ENCODE measurements at places on chromosomes 2 and 18. TPM values are rescaled to one million over a fixed set of nuclear protein-coding genes. Genes with fewer than 3 reads are reported as not detected.

Gene ANO7
- 0.81 TPM for total RNA-seq

Gene CENPA
- total RNA-seq, result 0.65 TPM

Gene TMEM37
- total RNA-seq, result 4.5 TPM

Gene C1GALT1C1L
- total RNA-seq, result 0.62 TPM

- DNase-seq, result no peak
These were observed 35.9 kb upstream of the SLC14A1 start for GRCh38 chr18:45688113-45688512.

- no peak for DNase-seq
These were observed 49.9 kb downstream of the CD8B2 start for GRCh38 chr2:106537047-106537446.

DNA sequence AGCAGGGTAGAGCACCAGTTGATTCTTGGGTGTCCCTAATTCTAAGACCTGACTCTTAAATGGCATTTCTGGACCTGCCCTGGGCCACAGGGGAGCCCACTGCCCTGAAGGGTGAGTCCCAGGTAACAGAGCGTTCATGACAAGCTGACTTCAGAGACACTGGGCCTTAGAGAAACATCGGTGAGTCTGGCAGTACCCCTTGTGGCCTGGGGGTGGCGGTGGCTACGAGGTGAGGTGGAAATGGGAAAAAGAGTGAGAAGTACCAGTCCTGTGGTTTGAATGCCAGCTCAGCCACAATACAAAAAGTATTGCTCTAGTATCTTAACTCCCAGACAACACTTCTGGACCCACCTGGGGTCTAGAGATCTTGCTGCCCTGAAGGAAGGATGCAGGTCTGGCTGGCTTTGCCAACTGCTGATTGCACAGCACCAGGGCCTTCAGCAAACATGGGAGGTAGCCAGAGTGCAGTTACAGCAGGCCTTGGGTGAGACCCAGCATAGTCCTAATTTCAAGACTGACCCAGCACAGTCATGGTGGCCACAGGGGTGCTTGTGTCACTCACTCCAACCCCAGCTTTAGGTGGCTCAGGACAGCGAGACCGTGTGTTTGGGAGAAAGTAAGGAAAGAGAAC, 44.5 kb downstream of the USP34 start:
- no peak for DNase-seq

Gene NEB
- 0.87 TPM for total RNA-seq

GRCh38 chr18:9629709-9630108, 15.3 kb upstream of the PPP4R1 start:
- DNase-seq, result no peak

DNA sequence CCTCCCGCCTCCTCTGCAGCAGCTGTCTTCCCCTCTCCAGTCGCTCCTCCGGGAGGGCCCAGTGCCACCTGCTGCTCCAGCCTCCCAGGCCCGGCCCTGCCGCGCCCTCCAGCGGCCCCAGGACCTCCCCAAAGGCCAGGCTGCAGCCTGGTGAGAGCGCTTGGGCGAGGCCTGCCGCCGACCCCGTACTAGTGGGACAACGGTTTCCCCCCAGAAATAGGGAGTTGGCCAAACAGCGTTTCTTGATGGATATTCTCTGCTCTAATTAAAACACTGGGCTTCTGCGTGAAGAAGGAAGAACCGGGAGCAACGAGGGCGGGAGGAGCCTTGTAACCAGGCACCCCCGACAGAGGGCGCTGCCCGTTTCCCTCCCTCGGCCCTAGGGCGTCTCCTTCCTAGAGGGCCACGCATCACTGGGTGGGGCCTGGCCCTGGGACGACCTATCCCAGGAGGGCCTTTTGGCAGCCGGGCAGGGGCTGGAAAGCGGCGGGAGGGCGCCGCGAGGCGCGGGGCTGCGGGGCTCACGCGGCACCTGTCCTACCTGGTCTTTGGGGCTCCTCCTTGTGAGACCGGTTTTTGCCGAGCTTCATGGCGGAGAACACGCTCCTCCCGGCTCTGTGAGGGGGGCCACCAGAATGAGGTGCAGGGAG, 25.4 kb upstream of the OTOF start:
- peak; percentile 85 for DNase-seq

Gene CAD
- 9.4 TPM for total RNA-seq

DNA sequence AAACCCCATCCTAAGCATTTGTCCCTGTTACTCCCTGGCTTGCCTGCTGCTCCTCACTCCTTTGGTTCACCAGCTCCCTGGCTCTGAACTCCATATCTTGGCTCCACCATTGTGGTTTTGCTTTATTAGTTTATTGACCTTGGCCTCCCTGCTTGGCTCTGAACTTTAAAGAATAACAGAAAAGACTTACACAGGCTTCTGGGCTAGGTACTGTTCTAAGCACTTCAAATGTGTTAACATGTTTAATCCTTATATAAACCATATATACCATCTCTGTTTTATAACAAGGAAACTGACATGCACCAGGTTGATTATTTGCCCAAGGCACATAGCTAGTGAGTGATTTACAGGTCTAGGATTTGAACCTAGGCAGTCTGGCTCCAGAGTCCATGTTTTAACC, 149.7 kb upstream of the CAPN13 start:
- no peak for DNase-seq

- no peak for DNase-seq
These were observed 9.0 kb downstream of the MBP start for GRCh38 chr18:77123320-77124231.

GRCh38 chr2:100767224-100767653, 52.7 kb upstream of the NPAS2 start:
- DNase-seq, result no peak

- no peak for DNase-seq
These were observed 39.4 kb downstream of the LYPD6B start for GRCh38 chr2:149077861-149078260.

DNA sequence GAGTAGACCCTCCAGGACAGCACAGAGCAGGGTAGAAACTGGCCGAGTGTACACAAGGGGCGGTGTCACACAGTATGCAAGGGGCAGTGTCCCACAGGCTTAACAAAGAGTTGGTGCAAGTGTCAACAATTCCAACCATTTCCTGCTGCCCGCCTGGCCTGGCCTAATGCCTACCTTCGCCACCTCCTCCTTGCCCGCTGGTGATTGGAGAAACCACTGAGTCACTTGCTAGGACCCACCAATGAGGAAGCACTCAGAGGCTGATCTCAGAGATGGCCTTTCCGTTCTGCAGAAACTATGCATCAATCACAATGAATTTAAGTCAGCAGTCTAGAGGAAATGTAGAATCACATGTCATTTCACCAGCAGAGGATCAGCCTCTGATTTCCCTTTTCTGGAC, 263.3 kb upstream of the PKDCC start:
- no peak for DNase-seq

DNA sequence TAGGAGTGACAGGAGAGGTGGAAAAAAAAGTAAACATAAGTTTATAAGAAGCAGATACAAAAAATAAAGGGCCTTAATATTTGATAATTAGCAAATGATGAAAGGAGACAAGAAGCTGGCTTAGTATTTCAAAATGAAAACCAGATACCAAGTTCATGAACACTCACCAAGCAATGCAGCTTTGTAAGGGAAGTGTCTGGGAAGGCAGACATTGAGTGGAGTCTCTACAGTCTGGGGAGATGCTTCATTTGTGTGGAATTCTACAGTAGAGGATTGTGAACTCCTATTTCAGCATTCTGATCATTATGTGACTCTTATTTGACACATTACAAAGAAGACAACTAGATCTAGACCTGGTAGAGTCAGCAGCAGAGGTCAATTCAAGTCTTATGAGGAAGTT, 1072.7 kb downstream of the DSC3 start:
- DNase-seq, result no peak

Gene PLCD4
- 0.43 TPM for total RNA-seq

DNA sequence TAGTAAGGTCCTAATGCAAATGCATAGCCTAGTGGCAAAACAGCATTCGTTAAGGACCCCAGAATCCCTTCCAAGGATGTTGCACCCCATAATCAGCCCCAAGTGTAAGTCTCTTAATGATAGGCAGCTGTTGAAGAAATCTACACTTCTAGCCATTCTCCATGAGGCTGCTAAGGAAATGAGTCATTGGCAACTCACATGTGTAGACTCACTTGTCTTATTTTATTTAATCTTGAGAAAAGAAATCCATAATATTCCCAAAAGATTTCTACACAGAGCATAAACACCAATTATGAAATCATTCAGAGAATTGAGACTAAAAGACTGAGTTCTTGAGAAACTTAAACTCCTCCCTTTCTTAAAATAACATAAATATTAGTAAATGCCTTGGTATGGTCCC, 52.4 kb downstream of the AKAIN1 start:
- DNase-seq, result no peak

GRCh38 chr2:180829261-180829660, 151.1 kb upstream of the UBE2E3 start:
- DNase-seq, result no peak

DNA sequence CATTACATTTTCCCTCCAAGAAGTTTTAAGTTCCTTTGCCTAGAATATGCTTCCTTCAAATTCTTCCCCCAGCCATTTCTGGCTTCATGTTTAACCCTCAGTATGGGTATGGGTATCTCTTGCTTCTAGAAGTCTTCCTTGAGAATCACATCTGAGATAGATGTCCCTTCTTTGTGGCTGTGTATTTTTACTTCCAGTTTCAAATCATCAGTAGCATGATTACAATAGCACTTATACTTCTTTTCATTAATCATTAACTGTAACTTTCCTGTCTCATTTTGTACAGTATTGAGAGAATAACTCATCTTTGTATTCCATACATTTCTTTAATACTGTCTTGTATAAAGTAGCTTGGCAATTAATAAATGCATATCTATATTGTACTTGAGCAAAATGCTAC, 17.3 kb upstream of the PDE1A start:
- DNase-seq, result no peak

DNA sequence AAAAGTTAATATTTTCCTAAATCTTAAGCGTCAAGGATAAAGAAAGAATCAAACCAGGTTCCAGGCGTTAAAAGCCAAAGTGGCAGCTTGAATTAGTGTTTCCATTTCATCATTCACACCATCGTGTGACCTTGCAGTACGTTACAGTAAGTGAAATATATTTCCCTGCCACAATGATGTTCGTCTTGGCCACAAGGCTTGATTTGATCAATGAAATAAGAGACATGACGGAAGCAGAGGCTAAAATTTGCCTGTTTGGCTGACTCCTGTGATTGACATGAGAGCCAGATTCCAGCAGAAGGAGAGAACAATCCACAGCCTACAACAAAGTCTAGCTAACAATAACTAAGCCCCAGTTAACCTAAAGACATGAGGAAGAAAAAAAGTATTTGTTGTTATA, 62.0 kb downstream of the ASXL2 start:
- no peak for DNase-seq

GRCh38 chr2:143378996-143379395, 249.8 kb downstream of the ARHGAP15 start:
- DNase-seq, result no peak

GRCh38 chr18:4438938-4439337, 16.2 kb downstream of the DLGAP1 start:
- DNase-seq, result no peak

- DNase-seq, result peak; percentile 73
These were observed 20.4 kb downstream of the MBP start for GRCh38 chr18:77111951-77112746.

DNA sequence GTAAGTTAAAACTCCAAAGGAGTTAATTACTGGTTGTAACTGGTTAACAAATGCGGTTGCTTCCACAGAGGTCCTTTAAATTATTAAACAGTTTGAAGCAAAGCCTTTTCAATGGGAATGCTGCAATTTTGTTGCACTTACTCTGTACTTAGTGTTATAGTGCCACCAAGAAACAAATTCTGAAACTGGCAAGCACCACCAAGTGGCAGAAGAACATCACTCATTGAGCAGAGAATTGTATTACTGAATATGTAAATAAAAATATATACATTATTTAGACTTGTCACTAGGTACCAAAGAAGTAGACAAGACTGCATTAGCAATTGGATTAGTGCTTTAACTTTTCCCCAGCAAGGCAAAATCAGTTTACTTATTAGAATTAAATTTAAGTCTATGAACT, 2.6 kb upstream of the TMEFF2 start:
- DNase-seq, result no peak

DNA sequence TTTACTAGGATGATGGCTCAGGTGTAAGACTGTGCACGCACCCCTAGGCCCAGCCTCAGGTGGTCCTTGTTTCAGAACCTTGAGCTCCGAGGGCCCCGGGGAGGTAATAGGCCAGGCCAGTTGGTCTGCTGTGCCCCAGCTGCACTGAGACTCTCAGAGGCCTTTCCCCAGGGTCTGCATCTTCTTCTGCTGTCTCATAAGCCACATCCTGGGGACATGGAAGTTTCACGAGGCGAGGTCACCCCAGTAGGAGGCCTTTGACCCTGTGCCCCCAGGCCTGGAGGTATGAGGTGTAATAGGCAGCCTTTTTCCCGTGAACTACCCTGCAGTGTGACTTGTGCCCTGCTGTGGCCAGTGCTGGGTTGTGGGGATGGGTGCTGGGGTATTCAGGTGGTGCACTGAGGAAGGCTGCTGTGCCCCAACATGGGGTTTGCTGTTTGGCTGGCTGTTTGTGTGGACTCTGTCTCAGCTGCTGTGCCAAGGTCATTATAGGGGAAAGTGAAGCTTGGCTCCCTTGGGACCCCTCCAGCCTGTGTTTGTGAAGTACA, 6.9 kb downstream of the OXER1 start:
- DNase-seq, result no peak

- no peak for DNase-seq
These were observed 37.5 kb upstream of the PGAP1 start for GRCh38 chr2:196963961-196964360.

Gene ALKAL2
- 0.62 TPM for total RNA-seq

Gene GRB14
- total RNA-seq, result 22.1 TPM

DNA sequence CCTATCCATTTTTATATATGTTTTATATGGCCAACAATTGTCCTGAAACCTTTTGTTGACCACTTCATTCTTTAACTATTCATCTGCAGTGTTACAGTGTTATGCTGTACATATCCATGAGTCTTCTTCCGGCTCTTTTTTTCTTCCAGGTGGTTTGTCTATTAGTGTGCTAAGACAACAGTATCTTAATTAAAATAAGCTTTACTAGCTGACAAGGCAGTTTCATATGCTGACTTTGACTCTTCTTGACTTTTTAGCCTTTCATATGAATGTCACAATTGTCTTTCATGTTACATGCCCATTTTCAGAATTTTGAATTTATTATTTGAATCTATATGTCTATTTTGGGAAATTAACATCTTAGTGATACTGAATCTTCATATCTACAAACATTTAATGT, 1249.0 kb downstream of the DPP10 start:
- no peak for DNase-seq

GRCh38 chr2:72716601-72717000, 109.2 kb downstream of the EXOC6B start:
- no peak for DNase-seq

Gene DUSP11
- total RNA-seq, result 10.6 TPM

- no peak for DNase-seq
These were observed 263.9 kb upstream of the APCDD1 start for GRCh38 chr18:10190564-10190963.

Gene STAT4
- total RNA-seq, result 0.76 TPM

Gene ASB18
- total RNA-seq, result 4.6 TPM

Gene STARD6
- total RNA-seq, result not detected

Gene OR6B2
- not detected for total RNA-seq

GRCh38 chr2:197954328-197954727, 149.9 kb downstream of the PLCL1 start:
- no peak for DNase-seq

- DNase-seq, result no peak
These were observed 28.2 kb downstream of the SFXN5 start for GRCh38 chr2:73043276-73043675.

GRCh38 chr2:218011653-218012040, 8.9 kb upstream of the TNS1 start:
- peak; percentile 1 for DNase-seq

Measured in Right ventricle myocardium inferior (tissue), 1 donor.